ENCODE measurements at places on chromosomes 11 and 22. TPM values are rescaled to one million over a fixed set of nuclear protein-coding genes. Genes with fewer than 3 reads are reported as not detected.

The OR9G1 gene
- not detected for polyA plus RNA-seq

The OR10A5 gene
- polyA plus RNA-seq, result not detected

The SLC22A25 gene
- polyA plus RNA-seq, result not detected

The TUBA8 gene
- polyA plus RNA-seq, result 3.0 TPM

The CRYAB gene
- polyA plus RNA-seq, result 65.3 TPM

The NFAM1 gene
- 1.1 TPM for polyA plus RNA-seq

The DDI1 gene
- polyA plus RNA-seq, result not detected

The CAPN5 gene
- 29.4 TPM for polyA plus RNA-seq

The MIAT gene
- polyA plus RNA-seq, result 0.28 TPM

The OR52H1 gene
- not detected for polyA plus RNA-seq

The KCNJ11 gene
- 3.2 TPM for polyA plus RNA-seq

The EFCAB6 gene
- 4.9 TPM for polyA plus RNA-seq

The DERL3 gene
- polyA plus RNA-seq, result 6.1 TPM

DNA sequence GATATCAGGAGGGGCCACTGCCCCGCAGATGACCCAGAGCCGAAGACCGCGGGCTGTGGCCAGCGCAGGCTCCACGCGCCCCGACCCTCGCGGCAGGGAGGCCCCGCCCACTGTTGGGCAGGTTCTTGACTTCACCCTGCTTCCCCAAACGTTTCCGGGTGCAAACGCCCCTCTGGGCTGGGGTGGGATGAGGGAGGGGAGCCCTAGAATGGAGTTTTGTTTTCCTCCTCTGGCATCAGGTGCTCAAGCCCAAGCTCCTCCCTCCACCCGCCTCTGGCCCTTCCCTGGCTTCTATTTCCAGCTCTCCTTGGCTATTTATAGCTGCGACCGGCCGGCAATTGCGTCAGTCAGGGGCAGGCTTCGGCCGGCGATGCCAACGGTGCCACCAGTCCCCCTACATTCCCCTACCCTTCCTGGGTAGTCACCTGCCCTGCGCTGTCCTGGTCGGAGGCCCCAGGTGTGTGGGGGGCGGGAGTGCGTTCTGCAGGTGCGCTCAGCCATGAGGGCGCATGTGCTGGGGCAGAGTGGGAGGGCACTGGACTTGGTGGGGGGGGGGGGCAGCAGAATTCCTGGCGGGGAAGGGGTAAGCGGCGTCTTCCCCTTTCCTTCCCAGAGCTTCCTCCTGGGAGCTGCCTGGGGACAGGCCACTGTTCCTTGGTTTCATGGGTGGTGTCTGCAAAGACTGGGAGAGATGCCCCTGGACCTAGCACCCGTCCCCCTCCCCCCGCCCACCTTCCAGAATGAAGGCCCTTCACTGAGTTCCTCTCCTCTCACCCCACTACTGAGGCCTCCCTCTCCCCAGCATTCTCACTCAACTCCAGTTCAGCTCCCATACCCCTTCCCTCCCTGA is 23.6 kb downstream of the DUSP8 start:
- DNase-seq, result no peak

DNA sequence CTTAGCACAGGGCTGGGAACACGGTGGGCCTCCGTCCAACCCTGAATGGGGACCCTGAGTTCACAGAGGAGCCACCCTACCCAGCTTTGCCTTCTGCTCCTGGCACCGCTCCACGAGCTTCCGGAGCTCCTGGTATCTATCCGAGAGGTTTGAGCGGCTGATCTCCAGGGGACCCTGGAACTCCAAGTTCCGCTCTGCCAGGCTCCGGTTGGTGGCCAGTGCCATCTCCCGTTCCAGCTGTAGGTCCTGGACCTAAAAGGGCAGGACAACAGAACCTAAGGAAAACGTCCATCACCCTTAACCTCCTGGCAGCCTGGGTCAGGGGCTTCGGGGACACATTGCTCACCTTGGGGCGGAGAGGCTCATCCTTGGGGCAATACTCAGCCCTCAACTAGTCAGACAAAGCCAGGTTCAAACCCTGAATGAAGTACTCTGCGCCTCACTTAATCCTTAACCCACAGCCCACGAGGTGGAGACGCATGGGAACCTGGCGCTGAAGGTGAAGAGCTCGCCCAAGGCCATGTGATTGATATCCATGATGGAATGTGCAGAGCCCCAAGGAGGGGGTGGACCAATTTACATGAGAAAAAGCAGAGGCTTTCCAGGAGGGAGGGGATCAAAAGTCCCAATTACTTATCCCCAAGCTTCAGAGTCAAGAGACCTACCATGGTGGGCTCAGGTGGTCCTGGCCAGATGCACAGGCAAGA is 27.1 kb downstream of the VPS37C start:
- no peak for DNase-seq

GRCh38 chr22:24845041-24845898 is 39.3 kb downstream of the SGSM1 start:
- DNase-seq, result no peak

DNA sequence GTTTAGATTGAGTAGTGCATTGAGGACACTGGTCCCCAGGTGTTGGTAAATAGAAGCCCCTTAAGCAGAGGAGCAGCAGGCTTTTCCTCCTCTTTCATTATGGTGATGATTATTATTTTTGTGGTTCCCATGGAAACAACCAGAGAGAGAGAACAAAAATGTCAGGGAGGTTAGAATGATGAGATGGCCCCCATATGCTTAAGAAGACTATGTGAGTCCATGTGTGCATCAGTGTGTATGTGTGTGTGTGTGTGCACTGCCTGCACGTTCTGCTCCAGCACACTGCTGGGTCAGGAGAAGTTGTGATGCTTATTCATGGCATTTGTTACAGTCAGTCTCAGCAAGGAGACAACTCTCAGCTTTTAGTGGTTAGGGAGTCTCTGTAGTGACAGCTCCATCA is 724.2 kb downstream of the NTM start:
- no peak for DNase-seq

- peak; percentile 20 for DNase-seq
Measured at GRCh38 chr11:125903711-125904659, at the start of gene DDX25. TSS of gene DDX25 (plus strand) at chr11:125904508. CDS start at chr11:125904518, 10 bp downstream.

GRCh38 chr11:130513132-130513531 is 64.7 kb downstream of the ADAMTS15 start:
- DNase-seq, result no peak

DNA sequence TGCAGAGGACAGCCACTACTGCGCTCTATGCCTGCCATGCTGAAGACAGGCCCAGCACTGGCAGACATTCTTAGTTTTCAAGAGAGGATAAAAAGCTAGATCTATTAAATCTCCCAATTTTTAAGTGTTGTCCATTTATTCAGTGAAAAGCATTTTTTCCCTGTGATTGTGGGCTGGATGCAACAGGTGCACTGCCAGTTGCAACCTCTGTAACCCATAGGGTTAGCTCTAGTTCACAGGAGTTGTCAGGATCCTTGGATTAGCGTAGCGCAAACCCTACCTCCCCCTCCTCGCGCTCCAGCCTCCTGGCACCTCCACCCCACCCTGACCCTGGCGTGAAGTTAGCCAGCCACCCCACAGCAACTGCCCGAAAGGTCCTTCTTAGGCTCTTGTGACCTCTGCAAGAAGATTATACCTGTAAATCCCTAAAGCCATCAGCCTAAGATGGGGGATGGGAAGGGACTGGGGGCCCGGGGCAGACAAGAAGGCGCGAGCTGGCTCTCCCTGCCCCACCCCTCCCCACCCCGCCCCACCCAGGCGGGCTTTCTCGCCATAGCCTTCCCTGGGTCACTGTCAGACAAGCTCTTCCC is 30.9 kb downstream of the EIF3F start:
- no peak for DNase-seq

DNA sequence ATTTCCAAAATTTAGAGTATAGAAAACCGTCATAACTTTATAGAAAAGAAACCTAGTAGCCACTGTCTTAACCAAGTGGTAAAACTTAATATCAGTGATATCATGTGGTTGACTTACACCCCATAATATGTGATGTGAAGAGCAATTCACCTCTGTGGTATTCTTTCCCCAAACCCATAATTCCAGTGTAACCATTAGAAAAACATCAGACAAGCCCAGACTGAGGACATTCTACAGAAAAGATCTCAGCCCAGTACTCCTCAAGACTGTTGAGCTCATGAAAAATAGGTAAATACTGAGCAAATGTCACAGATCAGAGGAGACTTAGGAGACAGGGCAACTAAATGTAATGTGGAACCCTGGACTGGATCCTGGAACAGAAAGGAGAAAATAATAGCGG is 134.6 kb downstream of the PGR start:
- no peak for DNase-seq

DNA sequence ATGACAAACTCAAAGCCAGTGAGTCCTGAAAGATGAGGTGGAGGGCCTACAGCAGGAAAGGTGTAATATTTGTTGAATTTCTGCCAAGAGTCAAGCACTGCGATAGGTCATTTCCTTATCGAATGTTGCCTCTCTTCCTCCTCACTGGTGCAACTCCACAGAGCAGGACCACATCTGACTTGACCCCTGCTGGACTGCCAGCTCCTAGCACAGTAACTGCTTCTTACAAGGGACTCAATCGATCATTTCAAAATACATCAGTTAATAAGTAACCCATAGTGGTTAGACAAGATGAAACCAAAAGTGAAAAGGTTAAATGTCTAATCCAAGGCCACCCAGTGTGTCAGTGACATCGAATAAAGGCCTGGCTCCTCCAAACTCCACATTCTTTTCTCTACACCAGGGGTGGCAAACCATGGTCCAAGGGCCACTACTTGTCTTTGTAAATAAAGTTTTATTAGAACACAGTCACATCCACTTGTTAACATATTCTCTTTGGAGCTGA is 98.5 kb upstream of the CSNK2A3 start:
- no peak for DNase-seq

- DNase-seq, result no peak
Measured at GRCh38 chr11:14905104-14906033, 13.3 kb upstream of the CYP2R1 start.

DNA sequence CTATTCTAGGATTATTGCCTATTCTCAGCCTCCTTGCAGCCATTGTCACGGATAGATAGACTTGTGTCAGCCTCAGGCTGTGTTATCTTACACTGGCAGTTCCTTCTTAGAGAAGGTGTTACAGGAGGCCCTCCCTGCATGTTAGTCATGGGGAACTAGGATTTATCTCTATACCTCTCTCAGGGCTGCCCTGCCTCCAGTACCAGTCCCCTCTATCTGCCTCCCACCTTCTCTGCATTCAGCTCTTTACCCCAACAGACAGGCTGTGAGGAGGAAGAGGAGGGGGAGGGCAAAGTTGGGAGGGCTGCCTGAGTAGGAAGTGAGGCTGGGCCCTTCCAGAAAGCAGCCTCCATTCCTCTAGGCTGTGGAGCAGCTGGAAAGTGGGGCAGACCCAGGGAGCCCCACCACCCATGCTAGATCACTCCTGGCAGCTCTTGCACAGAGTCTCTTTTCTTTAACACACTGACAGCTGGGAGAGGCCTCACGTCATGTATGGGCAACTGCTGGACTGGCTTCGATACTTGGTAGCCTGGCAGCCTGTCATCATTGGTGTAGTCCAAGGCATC is 2.9 kb upstream of the IL18BP start:
- DNase-seq, result no peak

GRCh38 chr11:65788821-65789220 is 2.0 kb downstream of the OVOL1 start:
- no peak for DNase-seq

DNA sequence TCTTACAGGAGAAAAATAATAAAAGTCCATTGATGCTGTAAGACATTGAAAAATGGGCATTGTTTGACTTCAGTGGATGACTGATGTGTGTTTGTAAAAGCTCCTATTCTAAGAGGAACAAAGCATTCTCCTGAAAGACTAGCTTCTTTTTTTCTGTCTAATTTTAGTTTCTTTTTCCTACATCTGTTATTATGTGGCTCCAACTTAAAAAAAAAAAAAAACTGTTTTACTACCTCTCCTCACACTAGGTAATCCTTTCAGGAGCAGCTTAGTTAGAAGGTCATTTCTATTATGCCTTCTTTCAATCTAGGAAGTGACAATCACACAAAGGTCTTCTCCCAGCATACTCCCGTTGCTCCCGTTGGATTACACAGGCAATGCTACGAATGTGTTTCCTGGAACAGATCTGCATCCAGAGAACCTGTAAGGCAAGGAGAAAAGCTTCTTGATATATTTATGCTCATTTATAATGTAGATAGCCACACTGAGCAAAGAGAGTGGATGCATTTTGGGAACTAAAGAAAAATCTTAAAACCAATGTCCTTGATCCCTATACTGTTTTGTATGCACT is 595.1 kb upstream of the CCDC179 start:
- DNase-seq, result no peak

- no peak for DNase-seq
Measured at GRCh38 chr11:32838505-32839274, 9.0 kb downstream of the PRRG4 start.

GRCh38 chr22:43418079-43418825 is 6.4 kb downstream of the MPPED1 start:
- no peak for DNase-seq

DNA sequence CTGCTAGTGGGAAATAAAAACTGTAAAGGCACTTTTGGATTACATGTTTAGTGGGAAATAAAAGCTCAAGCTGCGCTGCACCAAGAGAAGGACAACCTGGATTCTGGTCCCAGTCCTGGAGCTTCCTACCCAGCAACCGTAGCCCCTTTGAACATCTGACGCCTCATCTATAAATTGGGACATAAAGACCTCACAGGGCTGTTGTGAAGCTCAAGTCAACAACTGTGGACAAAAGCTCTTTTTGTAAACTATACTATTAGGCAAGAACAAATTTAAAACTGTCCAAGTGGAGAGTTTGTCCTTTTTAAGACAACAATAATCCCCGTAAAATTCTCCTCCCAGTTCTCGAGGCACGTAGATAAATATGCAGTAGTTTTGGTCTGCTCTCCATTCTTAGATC is 17.6 kb upstream of the PCF11 start:
- DNase-seq, result no peak

- DNase-seq, result no peak
Measured at GRCh38 chr11:95055283-95055897, 6.2 kb downstream of the KDM4F start.
